ENCODE measurements at places on chromosomes 11 and 22.

GRCh38 chr11:116379185-116379828, 393.5 kb downstream of the BUD13 start:
- peak; percentile 3 for DNase-seq

DNA sequence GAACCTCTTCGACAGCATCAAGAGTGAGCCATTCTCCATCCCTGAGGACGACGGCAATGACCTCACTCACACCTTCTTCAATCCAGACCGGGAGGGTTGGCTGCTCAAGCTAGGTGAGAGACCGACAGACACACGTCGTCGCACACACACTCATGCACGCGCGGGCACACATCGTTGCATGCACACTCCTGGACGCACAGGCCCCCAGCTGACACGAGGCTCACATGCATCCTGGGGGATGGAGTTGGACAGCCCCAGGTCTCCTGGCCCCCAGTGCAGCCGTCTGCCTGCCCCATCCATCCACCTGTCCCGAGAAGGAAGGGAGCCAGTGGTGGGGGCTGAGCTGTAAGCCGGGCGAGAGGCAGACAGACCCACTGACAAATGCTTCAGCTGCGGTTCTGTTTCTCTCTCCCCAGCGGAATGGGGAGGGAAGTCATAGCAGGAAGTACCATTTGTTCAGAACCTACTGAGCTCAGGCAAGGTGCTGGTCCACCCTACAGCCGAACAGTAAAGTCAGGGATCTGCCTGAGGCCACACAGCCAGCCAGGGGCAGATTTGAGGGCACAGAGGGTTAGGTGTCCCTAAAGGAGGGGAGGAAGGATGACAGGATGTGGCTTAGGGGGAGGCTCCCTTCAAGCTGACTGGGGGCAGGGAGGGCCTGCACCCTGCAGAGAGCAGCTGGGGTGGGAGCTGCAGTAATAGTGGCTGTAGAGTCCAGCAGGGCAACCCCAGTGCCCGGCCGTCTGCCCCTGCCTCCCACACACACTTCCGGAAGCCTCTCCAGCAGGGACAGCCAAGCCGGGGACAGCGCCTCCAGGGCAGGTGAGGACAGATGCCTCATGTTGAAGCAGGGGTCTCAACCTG, 27.1 kb downstream of the CYTH4 start:
- peak; percentile 77 for DNase-seq

DNA sequence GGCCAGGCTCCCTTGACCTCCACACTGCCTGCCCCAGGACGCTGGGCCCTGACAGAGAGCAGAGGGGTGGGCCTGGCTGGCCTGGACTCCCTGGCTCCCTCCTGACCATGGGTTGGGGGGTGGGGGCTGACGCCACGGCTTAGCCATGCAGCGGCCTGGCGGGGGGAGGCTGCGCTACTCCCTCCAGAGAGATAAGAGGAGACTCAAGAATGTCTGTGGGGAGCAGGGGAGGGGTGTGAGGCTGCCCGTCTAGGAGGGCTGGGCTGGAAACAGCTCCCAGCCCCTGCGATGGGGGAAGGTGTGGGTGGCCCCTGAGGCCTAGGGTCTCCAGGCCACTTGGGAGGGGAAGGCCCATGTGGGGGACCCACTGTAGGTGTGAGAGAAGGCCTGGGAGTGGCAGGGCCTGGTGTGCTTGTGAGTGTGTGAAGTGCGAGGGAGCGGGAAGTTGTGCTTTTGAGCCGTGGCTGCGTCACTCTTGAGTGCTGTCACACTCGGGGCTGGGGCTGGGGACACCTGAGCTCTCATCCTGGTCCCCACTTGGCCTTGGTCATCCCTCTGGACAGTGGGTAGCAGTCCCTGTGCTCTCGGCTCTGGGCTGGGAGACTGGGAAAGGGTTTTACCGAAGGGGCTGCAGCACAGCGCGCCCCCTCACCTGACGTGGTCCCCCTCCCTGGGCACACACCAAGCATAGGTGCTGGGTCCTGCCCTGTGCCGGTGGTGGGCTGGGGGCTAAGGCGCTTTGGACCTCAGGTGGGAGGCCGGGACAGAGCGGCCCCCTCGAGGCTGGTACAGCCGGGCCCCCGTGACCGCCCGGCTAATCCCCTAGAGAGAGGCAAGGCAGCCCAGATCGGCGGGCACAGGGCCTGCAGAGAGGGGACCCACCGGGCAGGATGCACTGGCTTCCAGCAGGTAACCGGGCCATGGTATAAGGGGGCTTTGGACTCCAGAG, 2.4 kb downstream of the MYRF start:
- DNase-seq = no peak

GRCh38 chr11:33509632-33510031, 191.0 kb downstream of the C11orf91 start:
- no peak for DNase-seq

DNA sequence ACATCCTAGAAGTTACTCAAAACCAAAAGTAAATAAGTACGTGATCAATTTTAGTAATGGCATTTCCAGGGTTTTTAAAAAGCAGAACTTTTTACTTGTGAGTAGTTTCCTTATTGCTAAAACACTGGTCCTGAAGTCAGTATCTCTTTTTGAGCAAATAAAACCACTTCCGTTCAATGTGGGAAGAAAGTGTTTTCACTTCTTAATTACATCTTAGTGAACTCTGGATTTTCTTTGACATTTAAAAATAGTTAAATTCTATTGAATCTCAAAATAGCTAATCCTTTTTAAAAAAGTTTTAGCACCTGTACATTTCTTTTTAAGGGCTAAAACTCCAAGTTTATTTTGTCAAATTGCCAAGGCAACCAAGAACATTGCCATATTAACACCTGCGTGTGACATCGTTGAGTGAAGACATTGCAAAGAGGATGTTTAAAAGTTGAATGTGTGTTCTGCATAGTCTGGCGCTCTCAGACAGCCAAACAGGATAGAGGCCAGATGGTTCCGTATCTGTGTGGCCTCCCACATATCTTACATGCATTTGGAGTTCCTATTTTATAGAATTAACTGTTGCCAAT, 17.2 kb upstream of the OR5B21 start:
- peak; percentile 85 for DNase-seq

GRCh38 chr11:100984668-100985067, 144.9 kb downstream of the PGR start:
- DNase-seq = no peak

- DNase-seq = no peak
Measured at GRCh38 chr11:86696004-86696403, 23.6 kb upstream of the ME3 start.

- DNase-seq = no peak
Measured at GRCh38 chr11:118021146-118021545, 35.0 kb downstream of the IL10RA start.

DNA sequence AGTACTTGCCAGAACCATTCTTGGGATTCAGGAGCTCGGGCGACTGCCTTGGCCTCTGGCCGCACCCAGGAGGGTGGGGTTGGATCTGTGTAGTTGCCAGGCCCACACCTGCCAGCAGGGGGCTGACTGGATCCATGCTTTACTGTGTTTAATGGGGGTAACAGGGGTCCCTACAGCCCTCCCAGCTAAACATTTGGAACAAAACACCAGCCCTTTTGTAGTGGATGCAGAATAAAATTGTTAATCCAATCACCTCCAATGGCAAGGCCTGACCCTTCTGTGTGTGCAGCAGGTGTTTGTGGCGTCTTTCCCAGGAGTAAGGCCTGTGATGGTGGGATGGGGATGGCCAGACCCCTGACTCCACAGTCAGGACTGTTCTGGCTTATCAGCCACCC, 22.5 kb downstream of the SUN2 start:
- peak; percentile 12 for DNase-seq

GRCh38 chr11:17486646-17487045, 10.0 kb upstream of the ABCC8 start:
- no peak for DNase-seq

DNA sequence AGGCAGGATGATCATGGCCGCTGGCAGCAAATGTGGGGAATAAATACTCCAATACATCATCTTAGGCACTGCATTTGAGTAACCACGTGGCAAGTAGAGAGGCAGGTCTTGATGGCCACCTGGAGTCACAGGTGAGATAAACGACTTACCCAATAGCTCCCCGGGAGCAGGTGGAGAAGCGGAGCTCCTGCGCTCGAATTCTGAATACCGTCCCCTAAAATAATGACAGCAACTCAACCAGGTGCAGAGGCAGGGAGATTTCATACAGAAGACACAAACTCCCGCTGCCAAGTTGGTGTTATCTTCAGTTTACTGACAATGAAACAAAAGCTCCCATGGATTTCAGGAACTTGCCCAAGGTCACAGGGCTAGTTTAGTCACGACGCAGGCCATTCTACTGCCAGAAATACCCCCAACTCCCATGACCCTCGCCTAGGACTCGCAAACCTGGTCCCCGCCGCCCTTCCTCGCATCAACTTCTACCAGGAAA, 437 bp downstream of the SLC43A3 start:
- DNase-seq = peak; percentile 41

GRCh38 chr11:12060385-12060985, 49.9 kb upstream of the MICAL2 start:
- DNase-seq = no peak

DNA sequence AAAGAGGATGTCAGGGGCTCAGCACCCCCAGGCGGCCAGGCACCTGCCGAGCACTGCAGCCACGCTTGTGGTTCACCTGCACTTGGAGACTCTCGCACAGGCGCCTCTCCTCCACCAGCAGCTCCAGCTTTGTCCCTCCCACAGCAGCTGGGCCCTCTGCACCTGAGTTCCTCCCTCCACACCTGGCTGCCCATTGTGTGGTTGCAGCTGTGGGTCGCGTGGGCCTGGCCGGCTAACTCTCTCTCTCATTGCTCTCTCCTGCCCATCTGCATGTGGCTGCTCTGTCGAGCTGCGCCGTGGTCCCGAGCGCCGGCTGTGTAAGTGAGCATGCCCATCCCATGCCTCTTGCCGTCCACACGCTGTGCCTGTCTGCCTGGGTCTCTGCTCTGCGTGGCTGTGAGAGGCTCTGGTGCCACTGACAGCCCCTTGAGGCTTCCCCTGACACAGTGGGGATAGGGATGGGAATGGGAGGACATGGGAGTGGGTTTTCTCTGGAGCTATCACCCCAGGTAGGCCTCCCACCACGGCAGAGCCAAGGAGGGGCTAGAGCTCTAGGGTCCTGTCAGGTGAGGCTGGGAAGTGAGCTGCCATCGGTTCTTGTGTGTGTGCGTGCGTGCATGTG, 8.5 kb upstream of the ACR start:
- no peak for DNase-seq

DNA sequence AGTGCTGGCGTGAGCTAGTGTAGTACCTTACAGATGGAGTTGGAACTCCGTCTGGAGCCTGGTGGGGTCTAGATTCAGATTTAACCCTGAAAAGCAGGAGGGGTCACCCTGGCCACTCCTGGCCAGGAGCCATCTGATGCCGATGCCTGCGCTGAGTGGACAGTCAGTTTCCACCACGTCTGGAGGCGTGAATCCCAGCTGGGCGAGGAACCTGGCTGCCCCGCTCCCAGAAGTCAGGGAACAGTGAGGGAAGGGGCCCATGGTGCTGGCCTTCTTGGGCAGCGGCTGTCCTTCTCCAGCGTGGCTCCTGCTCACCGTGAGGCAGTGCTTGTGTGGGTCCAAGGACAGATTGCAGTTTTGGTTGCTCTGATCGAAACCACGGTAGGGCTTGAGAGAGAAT, 76.3 kb downstream of the PARVB start:
- DNase-seq = no peak

- DNase-seq = no peak
Measured at GRCh38 chr11:108902027-108902469, 237.2 kb downstream of the DDX10 start.

GRCh38 chr22:47616396-47617020, 854.1 kb downstream of the TBC1D22A start:
- no peak for DNase-seq

GRCh38 chr11:98940913-98941312, 79.8 kb upstream of the CNTN5 start:
- DNase-seq = no peak

GRCh38 chr22:44464000-44464399, 34.0 kb downstream of the RTL6 start:
- no peak for DNase-seq

DNA sequence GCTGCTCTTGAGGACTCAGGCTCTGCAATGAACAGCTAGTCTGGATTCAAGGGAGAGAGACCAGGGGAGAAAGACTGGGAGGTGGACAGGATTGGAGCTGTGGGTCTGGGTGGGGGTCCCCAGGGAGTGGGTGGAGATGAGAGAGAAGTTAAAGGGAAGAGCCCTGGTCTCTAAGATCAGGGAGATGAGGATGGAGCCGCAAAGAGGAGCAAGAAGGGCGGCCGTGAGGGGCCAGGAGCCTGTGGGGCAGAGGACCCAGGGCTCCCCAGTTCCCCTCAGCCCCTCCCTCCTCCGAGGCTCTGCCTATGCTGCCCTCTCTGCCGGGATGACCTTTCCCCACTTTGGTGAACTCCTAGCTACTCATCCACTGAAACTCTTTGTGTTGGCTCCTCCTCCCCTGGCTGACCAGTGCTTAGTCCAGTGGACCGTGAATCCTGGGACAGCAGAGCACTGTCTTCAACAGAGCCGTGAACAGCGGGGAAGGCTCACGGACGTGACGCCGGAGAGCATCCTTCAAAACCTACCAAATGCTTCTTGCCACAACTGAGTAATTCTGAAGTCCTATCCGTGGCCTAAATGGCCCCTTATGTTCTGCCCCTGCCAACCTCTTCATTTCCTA, 16.4 kb upstream of the RFPL3 start:
- no peak for DNase-seq

GRCh38 chr11:117979481-117980211, 6.5 kb upstream of the IL10RA start:
- DNase-seq = peak; percentile 39

DNA sequence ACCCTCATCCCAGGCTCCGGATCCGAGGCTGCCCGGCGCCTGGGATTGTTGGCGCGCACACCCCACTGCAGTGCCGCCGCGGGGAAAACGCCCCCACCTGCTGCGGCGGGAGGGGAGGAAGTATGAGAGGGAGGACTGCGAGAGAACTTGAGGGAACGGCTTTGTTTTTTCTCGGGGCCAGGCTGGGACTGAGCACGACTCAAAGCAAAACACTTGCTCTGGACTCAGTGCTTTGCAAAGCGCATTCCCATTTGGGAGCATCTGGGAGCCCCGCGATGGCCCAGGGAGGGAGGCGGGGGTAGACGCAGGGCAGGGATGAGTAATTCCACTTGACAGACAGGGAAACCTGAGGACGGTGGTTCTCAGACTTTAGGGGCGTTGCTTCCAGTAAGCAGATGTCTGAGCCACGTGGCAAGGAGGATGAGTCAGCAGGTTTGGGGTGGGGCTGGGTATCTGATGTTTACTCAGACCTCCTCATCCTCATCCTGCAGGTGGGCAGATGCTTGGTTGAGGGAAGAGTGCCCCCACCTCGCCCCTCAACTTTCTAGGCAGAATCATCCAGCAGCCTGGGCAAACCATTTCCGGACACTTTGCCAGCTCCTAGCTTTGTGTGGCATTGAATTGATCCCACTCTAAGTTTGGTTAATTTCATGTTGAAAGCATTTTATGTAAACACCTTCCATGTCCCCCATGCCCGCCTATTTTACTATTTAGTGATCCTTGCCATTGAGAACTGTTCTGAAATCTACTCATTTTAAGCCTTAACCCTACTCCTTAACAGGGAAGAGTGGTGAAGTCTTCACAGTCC, 1.5 kb downstream of the MIAT start:
- peak; percentile 62 for DNase-seq

DNA sequence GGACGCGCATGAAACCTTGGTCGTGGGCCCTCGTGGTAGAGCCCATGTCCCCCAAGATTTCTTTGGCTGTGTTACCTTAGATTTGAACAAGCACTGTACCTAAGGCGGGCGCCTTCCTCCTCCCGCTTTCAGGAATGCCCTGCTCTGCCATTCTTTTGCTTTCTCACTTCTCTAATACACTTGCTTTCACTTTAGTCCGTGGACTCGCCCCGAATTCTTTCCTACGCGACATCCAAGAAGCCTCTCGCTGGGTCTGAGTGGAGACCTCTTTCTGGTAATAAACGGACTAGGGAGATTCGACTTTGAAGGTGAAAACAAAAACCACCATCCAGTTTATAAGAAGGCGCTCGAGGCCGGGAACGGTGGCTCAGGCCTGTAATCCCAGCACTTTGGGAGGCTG, 1.2 kb upstream of the NUP50 start:
- DNase-seq = no peak
